ENCODE measurements at places on chromosomes 1 and 21. TPM values are rescaled to one million over a fixed set of nuclear protein-coding genes. Genes with fewer than 3 reads are reported as not detected.

The GBP4 gene
- 9.7 TPM for total RNA-seq

The INSRR gene
- total RNA-seq = 0.10 TPM

The TEDDM1 gene
- total RNA-seq = not detected

The CTSS gene
- 173 TPM for total RNA-seq

The KIRREL1 gene
- total RNA-seq = 99.8 TPM

DNA sequence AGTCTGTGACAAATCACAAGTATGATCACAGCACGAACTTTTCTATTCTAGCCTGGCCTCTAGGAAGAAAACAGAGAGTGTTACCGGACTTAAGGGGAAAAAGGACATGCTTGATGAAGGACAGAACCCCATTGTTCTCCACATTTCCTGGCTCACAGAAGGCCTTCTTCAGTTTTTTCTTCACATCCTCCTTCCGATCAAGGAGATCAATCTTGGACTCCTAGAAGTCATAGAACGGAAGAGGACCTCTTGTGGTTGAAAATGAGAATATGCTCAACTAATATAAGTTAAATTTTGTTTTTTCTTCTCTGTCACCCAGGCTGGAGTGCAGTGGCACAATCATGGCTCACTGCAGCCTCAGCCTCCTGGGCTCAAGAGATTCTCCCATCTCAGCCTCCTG lies 30.3 kb downstream of the YARS1 start:
- DNase-seq = no peak

DNA sequence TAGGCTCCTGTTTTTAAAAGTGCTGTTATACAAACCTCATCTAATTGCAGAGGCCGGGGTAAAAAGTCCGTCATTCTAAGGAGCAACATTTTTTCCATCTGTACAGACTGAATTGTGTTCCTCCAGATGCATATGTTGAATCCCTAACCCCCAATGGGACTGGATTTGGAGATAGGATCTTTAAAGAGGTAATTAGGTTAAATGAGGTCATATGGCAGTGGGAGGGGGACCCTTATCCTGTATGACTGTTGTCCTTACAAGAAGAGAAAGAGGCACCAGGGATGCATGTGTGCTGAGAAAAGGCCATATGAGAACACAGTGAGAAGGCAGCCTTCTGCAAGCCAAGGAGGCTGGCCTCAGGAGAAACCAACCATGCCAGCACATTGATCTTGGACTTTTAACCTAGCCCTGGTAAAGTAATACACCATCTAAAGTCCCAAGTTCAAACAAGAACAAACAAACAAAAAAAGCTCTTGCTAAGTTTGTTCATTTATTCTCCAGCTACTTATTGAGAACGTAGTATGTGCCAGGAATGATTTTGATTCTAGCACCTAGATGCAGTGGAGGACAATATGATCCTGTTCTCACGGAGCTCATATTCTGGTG lies 352.4 kb downstream of the NTNG1 start:
- DNase-seq = no peak

Measured in mesenteric fat pad (tissue), 1 donor.